ENCODE measurements at places on chromosomes 12 and 14. TPM values are rescaled to one million over a fixed set of nuclear protein-coding genes. Genes with fewer than 3 reads are reported as not detected.

GRCh38 chr12:79373896-79374499 is 316.8 kb downstream of the PAWR start:
- H3K4me3 ChIP-seq, result no peak overlapping the region
- no peaks in the 10 kb centered on the region for H3K27me3 ChIP-seq
- no peaks in the 10 kb centered on the region for H3K4me1 ChIP-seq
- no peaks in the 10 kb centered on the region for H3K36me3 ChIP-seq

GRCh38 chr12:39538679-39539104 is 80.9 kb downstream of the ABCD2 start:
- DNase-seq, result no peak
- no peak overlapping the region for H3K27ac ChIP-seq
- H3K27me3 ChIP-seq, result no peaks in the 10 kb centered on the region
- H3K4me1 ChIP-seq, result peaks cover 2% of the 10 kb centered on the region

GRCh38 chr12:100927826-100928225 is 133.2 kb downstream of the ANO4 start:
- H3K4me1 ChIP-seq, result no peaks in the 10 kb centered on the region
- no peak overlapping the region for H3K4me3 ChIP-seq
- no peaks in the 10 kb centered on the region for H3K36me3 ChIP-seq
- no peak for DNase-seq

Gene KLRB1
- total RNA-seq, result not detected

DNA sequence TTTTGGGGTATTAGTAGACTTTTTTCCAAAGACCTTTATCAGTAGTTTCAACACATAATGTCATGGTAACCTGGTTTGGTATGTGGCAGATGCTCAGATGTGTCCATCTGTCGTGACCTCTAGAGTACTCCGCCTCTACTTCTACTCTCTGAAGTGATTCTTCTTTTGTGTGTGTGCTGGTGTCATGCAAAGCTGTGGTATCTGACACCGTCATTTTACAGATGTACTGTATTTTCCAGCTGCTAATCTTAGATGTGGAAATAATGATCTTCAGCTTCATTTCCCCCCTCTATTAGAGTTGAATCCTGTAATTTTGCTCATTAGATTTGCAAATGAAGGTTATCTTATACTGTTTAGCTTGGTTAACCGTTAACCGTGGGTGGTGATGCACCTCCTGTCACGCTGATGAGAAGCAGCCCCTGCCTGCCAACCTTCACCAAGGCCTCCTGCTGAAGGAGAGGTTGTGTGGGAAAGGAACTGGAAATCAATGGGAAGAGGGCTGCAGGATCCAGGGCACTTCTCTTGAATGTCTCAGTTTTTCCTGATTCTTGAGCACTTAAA is 222.4 kb upstream of the AMIGO2 start:
- peak overlapping the region; percentile 76 for H3K27ac ChIP-seq
- no peak for DNase-seq
- H3K27me3 ChIP-seq, result no peaks in the 10 kb centered on the region
- H3K4me3 ChIP-seq, result peak overlapping the region; percentile 12
- H3K36me3 ChIP-seq, result peaks cover 40% of the 10 kb centered on the region

Gene GSC
- not detected for total RNA-seq

GRCh38 chr14:67428501-67429031 is 16.6 kb upstream of the PLEK2 start:
- no peak for DNase-seq
- no peak overlapping the region for H3K4me3 ChIP-seq
- H3K27ac ChIP-seq, result no peak overlapping the region
- peaks cover 30% of the 10 kb centered on the region for H3K27me3 ChIP-seq
- no peaks in the 10 kb centered on the region for H3K36me3 ChIP-seq

All from activated CD4-positive, alpha-beta T cell treated with anti-CD3 and anti-CD28 coated beads, Interleukin-2, amount 10 ng/mL, durations not matched to agents 24 days and 14 days (primary cell).